ENCODE measurements at places on chromosomes 16 and 17.

GRCh38 chr16:31403590-31404352, 10.6 kb downstream of the ITGAD start:
- DNase-seq, result no peak

- no peak for DNase-seq
Measured at GRCh38 chr17:39697961-39698360, 1.9 kb upstream of the ERBB2 start.

GRCh38 chr17:72565758-72566157, 444.9 kb downstream of the SOX9 start:
- no peak for DNase-seq

DNA sequence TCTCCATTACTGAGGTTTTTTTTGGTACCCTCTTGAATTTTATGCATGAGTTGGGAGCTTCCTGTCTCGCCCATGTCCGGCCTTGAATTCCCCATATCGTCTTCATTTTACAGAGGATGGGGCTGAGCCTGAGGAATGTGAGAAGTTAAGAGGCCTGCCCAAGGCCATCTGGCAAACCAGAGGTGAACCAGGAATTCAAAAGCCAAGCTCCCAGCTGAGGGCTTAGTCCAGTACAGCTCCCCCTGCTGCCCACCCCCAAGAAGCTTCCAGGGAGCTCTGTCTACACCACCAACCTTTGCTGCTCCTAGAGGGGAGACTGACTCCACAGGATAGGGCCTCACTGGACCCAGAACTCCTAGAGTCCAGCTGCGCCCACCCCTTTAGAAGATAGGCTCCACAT, 20.7 kb upstream of the C16orf78 start:
- no peak for DNase-seq

- no peak for DNase-seq
Measured at GRCh38 chr16:70788668-70789594, 12.0 kb downstream of the VAC14 start.
